Activated CD4-positive, CD25-positive, alpha-beta regulatory T cell treated with anti-CD3 and anti-CD28 coated beads, Interleukin-2, amount 50 U/mL, for 24 hours (primary cell): ENCODE measurements at places on chromosomes 3 and 15.

DNA sequence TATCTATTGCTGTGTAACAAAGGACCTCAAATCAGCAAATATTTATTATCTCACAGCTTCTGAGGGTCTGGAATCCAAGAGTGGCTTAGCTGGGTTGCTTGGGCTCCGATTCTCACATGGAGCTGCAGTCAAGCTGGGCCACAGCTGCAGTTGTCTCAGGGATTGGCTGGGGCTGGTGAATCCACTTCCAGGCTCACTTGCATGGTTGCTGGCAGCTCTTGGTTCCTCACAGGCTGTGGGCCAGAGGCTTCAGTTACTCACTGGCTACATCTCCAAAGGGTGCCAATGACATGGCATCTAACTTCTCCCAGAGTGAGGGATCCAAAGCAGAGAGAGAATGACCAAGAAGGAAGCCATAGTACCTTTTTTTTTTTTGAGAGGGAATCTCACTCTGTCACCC lies 13.9 kb upstream of the SYNM start:
- ATAC-seq: no peak

- no peak for ATAC-seq
Observed at GRCh38 chr15:65494076-65494475, 23.4 kb downstream of the DPP8 start.

GRCh38 chr3:139689708-139690228 lies 12.0 kb upstream of the NMNAT3 start:
- no peak for ATAC-seq

- ATAC-seq: no peak
Observed at GRCh38 chr3:69426291-69426966, 40.5 kb upstream of the FRMD4B start.

DNA sequence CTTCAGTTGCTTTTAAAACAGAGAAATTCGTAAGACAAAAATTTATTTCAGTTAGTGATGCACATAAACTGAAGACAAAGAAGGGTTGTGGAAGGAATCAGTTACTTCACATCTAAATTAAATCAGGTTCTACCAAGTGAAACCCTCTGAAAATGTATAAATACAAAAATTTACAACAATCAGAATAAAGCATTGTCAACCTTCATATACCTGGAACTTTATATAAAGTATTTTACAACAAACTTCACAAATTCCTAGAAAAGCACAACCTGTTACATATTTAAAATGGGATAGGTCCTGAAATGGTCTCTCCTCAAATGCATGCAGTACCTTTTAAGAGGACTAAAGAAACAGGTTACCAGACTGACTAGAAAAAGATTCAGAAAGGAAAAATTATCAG lies 26.9 kb downstream of the ATOSA start:
- ATAC-seq: no peak

GRCh38 chr3:71680603-71681002 lies 44.6 kb downstream of the EIF4E3 start:
- ATAC-seq: no peak

GRCh38 chr15:64205202-64205601 lies 42.4 kb upstream of the PPIB start:
- ATAC-seq: no peak

DNA sequence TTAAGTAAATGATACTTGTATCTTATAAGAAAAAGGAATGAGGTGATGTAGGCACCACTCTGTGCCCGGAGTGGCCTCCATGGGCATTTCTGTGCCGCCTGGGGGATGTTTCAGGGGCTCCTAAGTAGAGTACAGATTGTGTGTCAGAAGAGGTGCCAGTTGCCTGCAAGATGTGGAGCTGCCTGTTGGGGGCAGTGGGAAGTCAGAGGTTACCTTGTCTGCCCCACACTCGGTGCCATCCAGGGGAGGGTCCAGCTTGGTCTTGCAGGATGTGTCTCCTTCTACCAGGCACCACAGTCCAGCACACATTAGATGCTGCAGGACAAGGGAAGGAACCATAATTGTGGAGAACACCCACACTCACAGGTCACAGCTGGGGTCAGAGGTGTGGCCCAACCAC lies 208.8 kb downstream of the ADAMTS17 start:
- ATAC-seq: no peak

DNA sequence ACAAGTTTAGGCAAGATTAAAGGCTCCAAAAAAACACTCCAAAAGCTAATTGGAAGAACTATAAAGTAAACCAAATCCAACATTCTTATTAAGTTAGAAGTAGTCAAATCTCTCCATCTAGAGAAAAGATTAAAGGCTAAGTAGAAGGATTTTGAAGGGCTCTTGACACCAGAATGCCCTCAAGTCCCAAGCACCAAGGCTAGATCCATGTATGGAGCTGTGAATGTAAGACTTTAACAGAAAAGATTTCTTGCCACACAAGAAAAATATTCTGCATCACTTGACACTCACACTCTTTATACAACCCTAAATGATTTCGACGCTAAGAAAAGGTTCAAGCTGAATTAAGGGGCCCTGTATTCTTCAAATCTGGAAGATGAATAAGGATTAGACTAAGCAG lies 345.2 kb downstream of the VGLL3 start:
- ATAC-seq: no peak

GRCh38 chr15:93997071-93997658 lies 234.2 kb upstream of the MCTP2 start:
- no peak for ATAC-seq

DNA sequence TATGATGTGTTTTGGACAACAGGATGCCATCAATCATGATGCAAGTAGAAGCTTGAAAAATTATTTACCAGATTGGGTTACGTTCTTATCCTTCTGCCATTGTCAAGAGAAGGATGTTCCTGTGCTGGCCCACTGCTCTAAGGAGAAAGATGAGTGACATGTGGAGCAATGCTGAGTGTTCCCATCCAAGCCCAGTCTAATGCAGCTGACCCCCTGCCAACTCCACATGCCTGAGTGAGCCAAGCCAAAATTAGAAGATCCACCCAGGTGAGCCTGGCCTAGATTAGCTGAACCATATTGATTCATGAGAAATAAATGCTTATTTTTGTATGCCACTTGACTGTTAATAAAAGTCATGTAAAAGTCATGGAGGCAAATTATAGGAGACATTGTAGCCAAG lies 446.5 kb downstream of the CNTN3 start:
- no peak for ATAC-seq

GRCh38 chr3:123423806-123424205 lies 25.1 kb downstream of the ADCY5 start:
- ATAC-seq: no peak

- ATAC-seq: no peak
Observed at GRCh38 chr15:75061272-75061671, 37.9 kb downstream of the PPCDC start.

GRCh38 chr3:111872979-111873378 lies 13.9 kb downstream of the PHLDB2 start:
- ATAC-seq: no peak

DNA sequence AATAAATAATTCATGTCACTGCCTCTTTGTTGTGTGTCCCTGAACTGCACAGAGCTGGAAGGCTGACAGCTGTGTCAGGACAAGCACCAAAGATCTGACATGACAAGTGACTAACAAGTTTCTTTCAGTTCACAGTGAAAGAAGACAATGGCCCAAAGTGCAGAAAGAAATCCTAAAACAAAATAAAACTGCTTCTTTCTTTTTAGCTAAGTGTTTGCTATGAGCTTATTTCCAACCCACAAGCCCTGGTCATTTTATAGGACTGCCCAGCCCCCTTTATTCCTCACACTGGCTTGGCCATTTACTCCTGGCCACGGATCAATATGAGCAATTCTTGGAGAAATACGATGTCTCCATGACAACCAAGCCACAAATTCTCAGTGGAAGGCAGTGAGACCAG lies 238.5 kb downstream of the WDR72 start:
- ATAC-seq: no peak

GRCh38 chr3:32303977-32304881 lies 65.7 kb downstream of the CMTM8 start:
- no peak for ATAC-seq

- no peak for ATAC-seq
Observed at GRCh38 chr3:32780735-32781210, 37.0 kb upstream of the TRIM71 start.

DNA sequence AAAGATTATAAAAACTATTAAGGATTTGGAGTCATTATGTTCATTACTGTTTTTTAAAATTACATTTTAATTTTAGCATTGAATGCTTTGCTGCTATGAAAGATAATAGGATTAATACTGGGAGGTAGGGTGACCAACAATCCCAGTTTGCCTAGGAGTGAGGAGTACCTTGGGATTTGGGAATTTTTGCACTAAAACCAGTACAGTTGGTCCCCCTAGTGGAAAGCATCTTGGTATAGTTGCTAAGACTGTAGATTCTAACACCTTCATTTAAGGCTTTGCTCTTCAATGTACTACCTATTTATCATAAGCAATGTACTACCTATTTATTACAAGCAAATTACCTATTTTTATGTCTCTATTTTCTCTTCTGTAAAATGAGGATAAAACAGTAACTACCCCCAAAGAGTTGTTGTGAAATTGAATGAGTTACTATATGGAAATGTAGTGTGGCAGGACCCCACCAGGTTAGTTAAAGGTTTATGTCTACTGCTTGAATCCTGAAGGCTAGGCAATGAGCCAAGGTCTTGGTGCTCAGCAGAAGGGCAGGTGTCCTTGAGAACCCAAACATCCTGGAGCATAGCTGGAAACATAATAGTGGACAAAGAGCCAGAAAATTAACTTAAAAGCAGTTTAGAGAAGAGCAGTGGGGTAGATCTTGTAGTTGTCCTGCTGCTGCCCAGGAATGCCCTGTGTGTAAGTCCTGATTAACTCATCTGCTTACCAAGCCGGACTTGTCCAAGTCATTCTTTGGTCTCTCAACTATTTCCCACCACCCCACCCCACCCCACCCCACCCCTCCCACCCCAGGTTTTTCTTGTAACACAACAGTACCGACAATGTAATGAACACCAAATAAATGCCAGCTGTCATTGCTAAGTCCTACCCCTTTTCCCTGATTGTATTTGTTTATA lies 49.2 kb upstream of the NMD3 start:
- no peak for ATAC-seq

- no peak for ATAC-seq
Observed at GRCh38 chr3:60140160-60140559, 1090.3 kb upstream of the CFAP20DC start.

- ATAC-seq: no peak
Observed at GRCh38 chr3:65350801-65351476, 663.1 kb upstream of the ADAMTS9 start.

DNA sequence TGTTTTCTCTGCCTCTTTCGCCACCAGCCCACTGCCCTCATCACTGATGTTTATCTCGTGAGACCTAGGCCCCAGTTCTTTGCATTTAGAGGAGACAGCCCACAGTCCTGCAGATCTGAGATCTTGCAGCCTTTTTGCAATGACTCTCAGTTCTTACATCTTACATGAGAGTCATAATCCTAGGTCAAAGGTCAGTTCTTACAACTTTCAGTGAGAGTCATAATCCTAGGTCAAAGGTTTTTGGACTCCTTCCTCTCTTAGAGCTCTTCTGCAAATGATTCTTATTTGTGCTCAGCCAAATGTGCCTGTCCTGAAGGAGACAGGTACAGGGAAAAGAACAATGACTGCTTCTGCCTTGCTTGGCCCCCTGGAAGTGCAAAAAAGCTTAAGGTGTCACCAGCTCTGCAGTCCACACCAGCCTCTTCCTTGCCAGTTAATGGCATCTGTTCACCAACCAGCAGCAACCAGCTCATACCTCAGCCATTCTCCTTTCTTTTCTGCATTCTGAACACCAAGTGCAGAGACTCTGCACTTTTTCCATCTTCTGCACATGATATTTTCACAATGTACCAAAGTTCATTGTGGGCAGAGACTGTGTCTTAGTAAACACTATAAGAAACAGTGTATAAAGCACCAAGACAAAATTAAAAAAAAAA lies 67.1 kb downstream of the ABHD5 start:
- ATAC-seq: peak; percentile 47

- ATAC-seq: no peak
Observed at GRCh38 chr15:45884755-45885445, 250.1 kb downstream of the SQOR start.

DNA sequence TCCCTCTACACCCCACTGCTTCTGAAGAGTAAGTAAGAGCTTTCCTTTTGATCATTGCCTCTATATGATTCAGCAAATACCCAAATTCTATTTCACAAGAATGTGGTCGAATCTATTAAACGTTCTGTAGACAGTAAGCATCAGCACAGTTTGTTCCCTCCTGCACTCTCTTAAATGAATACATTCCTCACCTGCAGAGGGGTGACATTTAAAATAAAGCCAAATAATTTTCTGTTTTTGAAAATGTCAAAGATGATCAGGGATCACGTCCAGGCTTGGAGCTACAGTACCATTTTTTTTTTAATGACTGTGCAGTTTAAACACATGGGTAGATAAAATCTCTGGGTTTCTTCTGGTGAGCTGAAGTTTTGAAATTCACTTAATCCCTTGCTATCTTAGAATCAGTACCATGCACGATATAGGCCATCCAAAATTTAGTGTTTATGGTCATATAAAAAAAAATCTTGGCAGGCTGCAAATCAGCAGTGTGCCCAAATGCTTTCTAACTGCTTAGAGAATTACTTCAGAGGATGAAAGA lies 12.8 kb downstream of the PYDC2 start:
- no peak for ATAC-seq

DNA sequence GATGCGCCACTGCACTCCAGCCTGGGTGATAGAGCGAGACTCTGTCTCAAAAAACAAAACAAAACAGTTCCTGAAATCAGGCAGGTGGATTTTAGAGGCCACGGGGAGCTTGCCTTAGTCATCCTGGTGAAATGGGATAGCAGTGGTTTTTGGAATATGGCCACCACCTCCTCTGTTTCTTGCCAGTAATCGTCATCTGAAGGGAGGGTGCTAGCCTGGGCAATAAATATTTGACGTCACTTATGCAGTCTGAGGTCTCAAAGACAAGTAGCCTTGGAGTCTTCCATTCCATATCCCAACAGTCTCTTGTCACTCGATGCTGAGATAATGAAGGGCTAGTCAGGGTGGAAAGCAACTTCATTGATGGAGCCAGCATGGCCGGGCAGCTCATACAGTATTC lies 55.2 kb downstream of the KCNAB1 start:
- no peak for ATAC-seq

DNA sequence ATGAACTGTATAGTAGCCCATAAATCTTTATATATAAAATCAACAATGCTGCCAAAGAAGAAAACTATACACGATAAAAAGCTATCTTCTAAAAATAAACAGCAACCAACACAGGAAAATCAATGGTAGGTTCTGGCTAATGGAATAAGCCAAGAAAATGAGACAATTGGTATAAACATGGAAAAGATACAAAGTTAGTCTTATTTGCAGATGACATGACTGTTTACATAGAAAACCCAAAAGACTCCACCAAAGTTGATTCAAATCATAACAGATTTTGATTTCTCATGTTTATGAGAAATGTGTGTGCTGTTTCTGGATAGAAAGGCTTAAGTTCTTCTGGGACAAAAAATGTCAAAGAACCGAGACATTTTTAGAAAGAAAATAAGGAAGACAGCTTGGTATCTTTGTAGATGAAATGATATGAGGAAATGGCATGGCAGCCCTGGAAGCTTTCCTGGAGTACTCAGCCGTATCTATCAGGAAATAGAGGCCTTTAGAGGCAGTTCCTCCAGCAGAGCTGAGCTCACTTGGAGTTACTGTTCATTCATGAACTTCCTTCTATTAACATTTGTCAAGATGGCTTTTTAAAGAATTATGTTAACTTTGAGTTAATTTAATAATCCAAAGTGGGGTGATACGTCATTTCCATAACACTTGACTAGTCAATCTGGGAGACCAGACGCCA lies 36.7 kb upstream of the VILL start:
- ATAC-seq: no peak

- no peak for ATAC-seq
Observed at GRCh38 chr3:18546632-18547031, 121.5 kb upstream of the SATB1 start.
